Neural progenitor cell (in vitro differentiated cells): ENCODE measurements at places on chromosomes 2 and 18. TPM values are rescaled to one million over a fixed set of nuclear protein-coding genes. Genes with fewer than 3 reads are reported as not detected.

GRCh38 chr2:40243581-40244187 lies 208.2 kb downstream of the SLC8A1 start:
- H3K36me3 ChIP-seq = no peaks in the 10 kb centered on the region
- H3K27me3 ChIP-seq = no peaks in the 10 kb centered on the region
- H3K27ac ChIP-seq = no peak overlapping the region
- no peak for DNase-seq
- H3K4me3 ChIP-seq = no peak overlapping the region

COL6A3 gene
- total RNA-seq = 0.41 and 0.50 TPM in 2 replicates

DNA sequence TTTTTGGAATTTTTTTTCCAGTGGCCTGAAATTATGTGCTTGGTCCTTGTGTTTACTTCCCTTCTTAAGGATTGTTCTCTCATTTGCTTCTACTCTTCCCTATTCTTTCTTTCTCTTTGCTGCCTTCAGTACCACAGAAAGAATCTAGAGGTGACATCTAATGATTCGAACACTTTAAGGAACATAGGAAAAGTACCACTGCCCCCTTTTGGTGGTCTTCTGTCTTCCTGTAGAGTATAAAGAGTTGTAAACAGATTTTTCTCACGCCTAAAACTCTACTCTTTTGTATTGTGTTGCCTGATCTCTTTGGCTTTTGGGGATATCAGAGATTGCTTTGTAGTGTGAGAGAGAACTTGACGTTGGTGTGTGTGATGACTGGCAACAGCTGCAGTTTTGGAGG lies 7.0 kb upstream of the SCTR start:
- peaks cover 4% of the 10 kb centered on the region for H3K27me3 ChIP-seq
- no peak overlapping the region for H3K27ac ChIP-seq
- no peaks in the 10 kb centered on the region for H3K4me1 ChIP-seq
- H3K36me3 ChIP-seq = no peaks in the 10 kb centered on the region

DNA sequence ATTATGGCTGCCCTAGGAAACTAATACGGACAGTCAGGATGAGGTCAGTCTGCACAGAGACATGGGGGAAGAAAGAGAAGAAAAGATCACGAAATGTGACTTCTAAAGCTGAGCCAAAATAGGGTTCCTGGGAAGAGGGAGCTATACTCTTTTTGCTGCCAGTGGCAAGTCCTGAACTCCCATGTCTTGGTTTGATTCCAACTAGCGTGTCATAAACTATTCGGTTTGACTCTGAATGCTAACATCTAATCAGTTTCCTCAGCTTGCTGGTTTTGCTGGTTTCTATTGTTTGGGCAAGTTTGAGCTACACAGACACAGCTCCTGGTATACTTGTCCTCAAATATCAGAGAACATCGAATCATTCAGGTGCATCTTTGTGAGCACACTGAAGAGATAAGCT lies 80.5 kb upstream of the CYP1B1 start:
- peaks cover 12% of the 10 kb centered on the region for H3K4me1 ChIP-seq
- H3K27ac ChIP-seq = no peak overlapping the region
- no peak overlapping the region for H3K4me3 ChIP-seq
- no peak for DNase-seq
- no peaks in the 10 kb centered on the region for H3K27me3 ChIP-seq

PSMA8 gene
- not detected in 2 replicates for total RNA-seq

ERFE gene
- 0.09 TPM in 1 of 2 replicates, not detected in the other for total RNA-seq
